ENCODE measurements at places on chromosomes 16 and 17. TPM values are rescaled to one million over a fixed set of nuclear protein-coding genes. Genes with fewer than 3 reads are reported as not detected.

DNA sequence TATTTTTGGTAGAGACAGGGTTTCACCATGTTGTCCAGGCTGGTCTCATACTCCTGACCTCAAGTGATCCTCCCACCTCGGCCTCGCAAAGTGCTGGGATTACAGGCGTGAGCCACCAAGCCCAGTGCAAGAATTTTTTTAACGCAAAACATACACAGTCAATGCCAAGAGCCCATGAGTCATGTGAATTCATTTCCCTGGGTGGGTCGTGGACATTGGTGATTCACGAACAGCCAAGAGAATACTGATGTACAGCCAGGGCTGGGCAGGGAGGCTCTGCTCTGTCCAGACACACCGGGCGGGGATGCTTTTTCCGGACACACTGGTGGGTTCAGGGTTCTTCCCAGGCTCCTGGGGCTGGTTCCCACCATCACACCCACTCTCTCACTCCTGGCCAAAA, 17.7 kb downstream of the SLC38A8 start:
- no peak for DNase-seq

Gene NFATC3
- 44.0 TPM for total RNA-seq

DNA sequence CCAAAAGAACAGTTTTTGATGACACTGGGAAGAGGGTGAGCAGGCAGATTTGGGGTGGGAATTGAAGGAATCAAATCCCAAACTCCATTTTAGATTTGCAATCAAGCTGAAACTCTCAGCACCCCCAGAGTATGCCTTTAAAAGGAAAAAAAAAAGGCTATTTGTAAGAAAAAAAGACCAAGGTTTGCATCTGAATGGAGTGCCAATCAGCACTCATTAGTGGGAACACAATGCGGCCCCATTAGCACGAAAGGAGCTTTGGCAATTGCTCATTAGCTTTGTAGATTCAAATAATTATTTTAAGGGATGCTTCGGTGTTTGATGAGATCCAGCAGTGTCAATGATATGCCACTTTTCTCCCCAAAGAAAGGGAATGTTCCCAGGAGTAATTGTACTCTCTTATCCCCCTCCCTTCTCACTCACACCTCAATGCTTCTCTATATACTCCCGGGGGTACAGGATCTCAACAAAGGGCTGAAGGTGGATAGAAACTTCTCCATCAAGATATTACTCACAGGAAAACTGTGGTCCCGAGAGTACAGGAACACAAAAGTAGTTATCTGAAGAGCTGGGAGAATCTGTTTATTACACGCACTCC, 32.2 kb downstream of the CHP2 start:
- DNase-seq: no peak

DNA sequence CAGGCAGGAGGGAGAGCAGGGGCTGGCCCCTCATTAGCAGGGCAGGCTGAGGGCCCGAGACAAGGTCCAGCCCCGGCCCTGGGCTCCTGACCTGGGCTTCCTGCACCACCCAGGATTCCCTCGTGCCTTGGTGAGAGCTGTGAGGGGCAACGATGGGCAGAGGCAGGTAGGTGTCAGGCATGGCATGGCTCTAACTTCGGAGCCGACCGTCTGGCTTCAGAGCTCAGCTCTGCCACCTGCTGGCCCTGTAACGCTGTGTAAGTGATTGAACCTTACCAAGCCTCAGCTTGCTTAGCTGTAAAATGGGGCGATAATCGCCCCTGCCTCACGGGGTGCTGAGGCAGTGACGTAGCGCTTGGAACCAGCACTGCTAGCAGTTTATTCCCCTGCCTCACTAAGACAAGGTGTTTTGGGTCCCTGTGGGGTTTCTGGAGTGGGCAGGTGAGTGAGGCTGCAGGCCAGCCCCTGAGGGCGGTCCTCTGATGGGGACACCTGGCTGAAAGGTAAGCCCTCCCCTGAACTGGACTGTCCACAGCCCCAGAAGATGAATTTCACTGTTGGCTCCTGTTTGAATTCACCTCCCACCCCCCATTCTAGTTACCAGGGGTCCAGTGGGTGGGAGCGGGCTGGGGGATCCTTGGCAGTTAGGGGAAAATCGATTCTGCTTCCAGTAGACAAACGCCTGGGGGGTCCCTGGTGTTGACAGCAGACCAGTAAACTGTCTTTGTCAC, 184.8 kb upstream of the GSE1 start:
- DNase-seq: peak; percentile 46

GRCh38 chr16:73717266-73717974, 579.2 kb upstream of the PSMD7 start:
- DNase-seq: no peak

DNA sequence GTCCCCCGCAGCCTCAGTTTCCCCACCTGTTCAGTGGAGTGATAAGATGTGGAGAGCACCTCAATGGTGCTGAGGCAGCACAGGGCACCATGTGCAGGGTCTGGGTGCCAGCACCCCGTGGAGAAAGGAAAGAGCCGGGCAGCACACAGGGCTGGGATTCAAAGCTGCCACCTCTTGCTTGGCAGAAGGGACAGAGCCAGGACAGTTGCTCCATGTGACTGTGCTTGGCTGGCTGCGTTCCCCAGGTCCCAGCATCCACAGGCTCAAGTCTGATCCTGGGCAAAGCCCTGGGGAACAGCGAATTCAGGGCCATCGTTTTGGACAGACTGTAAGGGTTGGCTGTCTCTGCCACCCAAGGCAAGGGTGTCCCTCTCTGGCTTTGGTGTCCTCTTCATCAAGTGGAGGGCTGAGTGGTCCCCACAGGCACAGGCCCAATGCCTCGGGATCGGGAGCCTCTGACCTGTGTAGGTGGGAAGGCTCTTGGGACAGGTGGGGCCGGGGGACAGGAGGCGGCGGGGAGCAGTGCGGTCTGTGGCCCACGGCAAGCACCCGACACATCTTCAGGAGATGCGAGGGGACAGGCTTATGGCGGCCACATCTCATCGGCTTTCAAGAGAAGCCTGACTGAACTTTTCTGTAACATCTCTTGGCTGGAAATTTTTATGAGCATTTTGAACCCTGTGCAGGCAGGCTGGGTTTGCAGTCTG, 8.5 kb downstream of the ZNF469 start:
- DNase-seq: no peak

Gene HERPUD1
- total RNA-seq: 171 TPM

Gene TBC1D3H
- not detected for total RNA-seq

Gene MYO15A
- total RNA-seq: 1.8 TPM
